Activated T-helper 1 cell treated with anti-CD3 and anti-CD28 coated beads, Interleukin-12 subunit alpha, Interleukin-12 subunit beta, Interleukin-2, Interleukin-4 antibody, amounts not matched to agents 30 ng/mL and 10 ng/mL and 1 ng/mL, durations not matched to agents 14 hours and 24 hours and 36 hours (primary cell): ENCODE measurements at places on chromosomes 16 and 17.

- peak; percentile 51 for DNase-seq
These were observed 10.0 kb upstream of the NOS2 start for GRCh38 chr17:27810211-27810901.

DNA sequence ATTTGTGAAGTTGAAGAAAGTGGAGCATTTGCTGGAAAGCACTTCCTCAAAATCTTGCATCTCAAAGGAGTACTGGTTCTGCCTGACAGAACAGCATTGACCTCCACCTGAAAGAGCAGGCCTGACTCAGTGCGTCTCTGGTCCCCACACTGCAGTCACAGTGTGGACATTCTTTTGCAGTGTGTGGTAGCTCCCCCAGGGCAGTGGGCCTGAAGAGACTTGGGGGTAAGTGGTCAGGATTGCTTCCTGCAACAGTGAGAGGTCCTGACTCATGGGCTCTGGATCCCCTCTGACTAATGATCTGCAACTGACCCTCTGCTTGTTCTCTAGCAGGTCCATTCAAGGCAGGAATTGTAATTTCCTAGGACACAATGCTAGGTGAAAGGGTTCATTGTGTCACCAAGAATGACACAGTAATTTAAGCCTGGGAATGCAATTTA is 204.9 kb upstream of the KCNJ16 start:
- DNase-seq, result no peak

- no peak for DNase-seq
These were observed 8.1 kb downstream of the NDE1 start for GRCh38 chr16:15658149-15658548.

GRCh38 chr16:54933281-54934011 is 2.8 kb downstream of the IRX5 start:
- no peak for DNase-seq
